ENCODE measurements at places on chromosomes 16 and 17. TPM values are rescaled to one million over a fixed set of nuclear protein-coding genes. Genes with fewer than 3 reads are reported as not detected.
A peak's percentile ranks its signal among the peaks of the same experiment; 100 is the strongest.

HEATR9 gene
- polyA plus RNA-seq, result not detected

CYB561 gene
- 27.2 TPM for polyA plus RNA-seq

DNA sequence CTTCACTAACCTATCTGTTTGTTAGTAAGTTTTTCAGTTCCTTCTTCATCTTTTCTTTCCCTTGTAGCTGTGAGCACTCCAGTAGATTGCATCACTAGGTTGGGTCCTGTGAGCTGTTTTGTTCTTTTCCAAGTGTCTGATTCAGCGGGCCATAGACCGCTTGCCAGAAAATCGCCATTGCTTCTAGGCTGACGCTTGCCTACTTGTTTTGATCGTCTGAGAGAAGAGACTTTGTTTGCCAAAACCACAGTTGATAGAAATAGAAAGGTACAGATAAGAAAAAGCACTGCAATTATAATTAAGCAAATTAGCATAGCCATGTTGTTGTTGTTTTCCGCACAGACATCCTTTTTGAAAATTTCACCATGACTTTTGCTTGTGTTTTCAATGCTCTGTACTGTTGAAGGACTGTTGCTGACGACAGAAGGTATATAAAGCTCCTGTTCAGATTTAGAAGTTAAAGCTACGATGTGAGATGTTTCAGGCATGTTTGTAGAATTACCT, 3.1 kb downstream of the EVI2A start:
- DNase-seq, result no peak

DNA sequence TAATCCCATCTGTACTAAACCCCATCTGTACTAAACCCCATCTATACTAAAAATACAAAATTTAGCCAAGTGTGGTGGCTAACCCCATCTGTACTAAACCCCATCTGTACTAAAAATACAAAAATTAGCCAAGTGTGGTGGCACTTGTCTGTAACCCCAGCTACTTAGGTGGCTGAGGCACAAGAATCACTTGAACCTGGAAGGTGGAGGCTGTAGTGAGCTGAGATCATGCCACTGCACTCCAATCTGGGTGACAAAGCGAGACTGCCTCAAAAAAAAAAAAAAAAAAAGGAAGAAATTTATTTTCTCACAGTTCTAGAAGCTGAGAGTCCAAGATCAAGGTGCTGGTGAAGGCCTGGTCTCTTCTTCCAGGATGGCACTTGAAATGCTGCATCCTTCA, 12.1 kb downstream of the ZFP1 start:
- DNase-seq, result no peak

DNA sequence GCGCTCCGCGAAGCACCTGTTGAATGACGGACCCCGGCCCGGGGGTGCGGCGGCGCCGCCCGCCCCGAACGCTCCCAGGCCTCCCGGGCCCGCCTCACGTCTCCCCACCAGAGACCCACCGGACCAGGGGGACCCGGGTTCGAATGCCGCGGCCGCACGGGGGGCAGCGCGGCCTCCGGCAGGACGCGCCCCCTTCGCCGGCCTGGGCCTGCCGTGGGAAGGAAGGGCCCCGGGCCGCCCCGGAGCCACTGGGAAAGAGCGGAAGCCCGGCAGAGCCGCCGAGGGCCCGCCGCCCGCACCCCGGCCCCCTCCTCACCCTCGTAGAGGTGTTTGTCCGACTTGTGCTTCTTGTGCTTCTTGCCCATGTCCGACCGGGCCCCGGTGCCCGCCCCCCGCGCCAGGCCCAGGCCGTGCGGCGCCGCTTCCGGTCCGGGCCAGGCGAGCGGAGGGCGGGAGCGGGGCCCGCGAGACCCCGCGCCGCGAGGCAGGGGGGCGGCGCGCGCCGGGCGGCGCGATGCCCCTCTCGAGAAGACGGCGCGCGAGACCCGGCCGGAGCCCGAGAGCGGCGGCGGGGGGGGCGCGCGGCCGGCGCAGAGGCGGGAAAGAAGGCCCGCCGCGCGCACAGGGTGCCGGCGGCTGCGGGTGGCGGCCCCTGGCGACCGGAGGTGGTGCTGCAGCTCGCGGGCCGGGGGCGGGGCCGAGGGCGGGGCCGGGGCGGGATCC, at the start of gene BRD7:
TSS of gene BRD7 (minus strand) at position 579 of the 723 bp plus-strand sequence. CDS start at position 365, 214 bp downstream.
- peak; percentile 54 for DNase-seq

GRCh38 chr16:78455861-78456260, 356.4 kb downstream of the WWOX start:
- DNase-seq, result no peak

DNA sequence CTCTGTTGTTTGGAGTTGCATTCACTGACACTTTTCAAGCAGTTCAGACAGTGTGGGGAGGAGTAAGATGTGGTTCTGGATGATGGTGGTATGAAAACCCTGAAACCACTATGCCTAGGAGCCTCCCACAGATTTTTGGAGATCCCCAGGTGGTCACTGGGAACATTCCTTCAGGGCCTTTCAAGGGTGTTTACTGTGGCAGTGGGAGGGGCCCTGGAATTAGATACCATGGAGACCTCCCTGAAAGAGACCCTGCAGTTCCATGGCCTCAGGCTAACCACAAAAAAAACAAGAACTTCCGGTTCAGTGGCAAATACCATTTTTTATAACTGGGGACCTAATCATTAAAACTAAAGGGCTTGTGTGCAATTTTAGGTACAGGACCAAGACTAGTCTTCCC, 79.9 kb downstream of the TMEM100 start:
- DNase-seq, result no peak
